Activated CD8-positive, alpha-beta memory T cell treated with anti-CD3 and anti-CD28 coated beads for 4 hours (primary cell): ENCODE measurements at places on chromosomes 4 and X.
A peak's percentile ranks its signal among the peaks of the same experiment; 100 is the strongest.

DNA sequence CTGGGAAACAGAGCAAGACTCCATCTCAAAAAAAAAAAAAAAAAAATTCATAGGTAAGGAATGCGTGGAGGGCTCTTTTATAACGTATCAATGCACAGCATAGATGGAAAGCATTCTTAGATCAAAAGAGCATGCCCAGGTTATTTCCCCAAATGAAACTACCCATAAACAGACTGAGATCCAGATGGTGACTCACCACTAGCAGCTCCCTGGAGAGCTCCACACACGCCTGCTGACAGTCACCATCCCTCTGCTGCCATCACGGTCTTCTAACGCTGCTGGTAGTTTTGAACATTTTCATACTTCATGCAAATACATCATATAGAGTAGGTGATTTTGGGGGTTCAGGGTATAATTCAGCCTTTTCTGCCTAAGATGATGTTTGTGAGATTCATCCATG is 136.9 kb downstream of the ASMT start:
- DNase-seq = no peak

DNA sequence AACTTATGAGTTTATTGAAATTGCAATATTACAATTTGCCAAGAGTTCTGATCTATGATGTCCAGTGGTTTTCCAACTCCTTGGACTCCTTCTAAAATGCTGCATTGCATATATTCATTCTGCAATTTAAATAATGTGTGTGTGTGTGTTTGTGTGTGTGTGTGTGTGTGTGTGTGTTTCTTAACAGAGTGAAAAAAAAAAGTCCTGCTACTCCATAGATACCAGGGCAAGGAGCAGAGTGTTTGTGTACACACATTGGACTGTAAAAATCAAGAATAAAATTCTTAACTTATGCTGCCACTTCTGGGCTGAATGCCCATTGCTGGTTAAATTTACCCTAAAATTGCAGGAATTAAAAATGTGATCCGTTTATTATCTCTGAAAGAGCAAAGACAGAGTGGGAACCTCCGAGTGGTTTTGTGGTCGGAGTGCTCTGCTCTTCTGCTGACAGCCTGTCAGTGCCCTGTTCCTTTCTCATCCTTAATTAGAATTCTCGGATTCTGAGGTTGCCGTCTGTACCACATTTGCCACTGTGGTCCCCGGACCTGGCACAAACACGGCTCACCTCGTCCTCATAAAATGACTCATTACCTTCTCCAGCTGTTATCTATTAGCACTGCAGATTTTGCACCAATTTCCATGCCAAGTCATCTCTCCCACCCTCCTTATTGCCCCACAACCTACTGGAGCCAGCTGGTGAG is 355.5 kb downstream of the KCNIP4 start:
- DNase-seq = no peak

DNA sequence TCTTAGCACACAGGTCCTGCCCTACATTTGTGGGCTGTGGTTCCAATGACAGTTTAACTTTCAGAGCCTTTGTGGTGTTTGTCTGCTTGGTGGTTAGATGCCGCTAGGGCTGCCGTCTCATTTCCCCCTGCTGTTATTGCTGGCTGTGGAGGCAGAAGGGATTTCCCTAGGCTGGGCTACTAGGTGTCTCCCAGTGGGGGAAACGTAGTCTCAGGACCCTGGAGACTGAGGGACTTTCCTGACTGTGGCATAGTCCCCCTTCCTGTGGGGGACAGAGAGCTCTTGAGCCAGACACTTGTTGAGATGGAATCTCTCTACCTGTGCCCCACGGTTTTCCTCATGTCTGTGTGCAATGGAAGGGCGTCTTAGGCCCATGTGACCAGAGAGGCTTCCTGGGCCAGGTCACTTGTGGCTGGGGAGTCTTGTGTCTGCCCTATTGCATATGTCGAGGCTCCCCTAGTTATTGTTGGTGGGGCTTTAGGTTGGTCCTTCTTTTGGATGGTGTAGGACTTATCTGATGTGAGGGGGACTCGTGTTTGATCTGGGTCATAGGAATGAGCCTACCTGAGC is 68.2 kb downstream of the ARHGAP10 start:
- DNase-seq = peak; percentile 34

- DNase-seq = no peak
Observed at GRCh38 chr4:36332023-36332781, 50.8 kb downstream of the DTHD1 start.

- DNase-seq = no peak
Observed at GRCh38 chr4:14646831-14647230, 355.4 kb upstream of the CPEB2 start.

DNA sequence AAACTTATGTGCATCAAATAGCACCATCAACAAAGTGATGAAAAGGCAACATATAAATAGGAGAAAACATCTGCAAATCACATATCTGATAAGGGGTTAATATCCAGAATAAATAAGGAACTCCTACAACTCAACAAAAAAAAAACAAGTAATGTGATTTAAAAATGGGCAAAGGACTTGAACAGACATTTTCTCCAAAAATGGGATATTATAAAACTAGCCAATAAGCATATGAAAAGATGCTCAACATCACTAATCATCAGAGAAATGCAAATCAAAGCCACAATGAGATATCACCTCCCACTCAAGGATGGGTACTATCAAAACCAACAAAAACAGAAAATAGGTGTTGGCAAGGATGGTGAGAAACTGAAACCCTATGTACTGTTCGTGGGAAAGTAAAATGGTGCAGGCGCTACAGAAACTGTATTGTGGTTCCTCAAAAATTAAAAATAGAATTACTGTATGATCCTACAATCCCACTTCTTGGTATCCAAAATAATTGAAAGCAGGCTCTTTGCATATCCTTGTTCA is 2.4 kb downstream of the DNAJB14 start:
- no peak for DNase-seq
